ENCODE measurements at places on chromosomes 3 and 15.

GRCh38 chr3:115806501-115806900, 183.2 kb downstream of the GAP43 start:
- no peak for DNase-seq

DNA sequence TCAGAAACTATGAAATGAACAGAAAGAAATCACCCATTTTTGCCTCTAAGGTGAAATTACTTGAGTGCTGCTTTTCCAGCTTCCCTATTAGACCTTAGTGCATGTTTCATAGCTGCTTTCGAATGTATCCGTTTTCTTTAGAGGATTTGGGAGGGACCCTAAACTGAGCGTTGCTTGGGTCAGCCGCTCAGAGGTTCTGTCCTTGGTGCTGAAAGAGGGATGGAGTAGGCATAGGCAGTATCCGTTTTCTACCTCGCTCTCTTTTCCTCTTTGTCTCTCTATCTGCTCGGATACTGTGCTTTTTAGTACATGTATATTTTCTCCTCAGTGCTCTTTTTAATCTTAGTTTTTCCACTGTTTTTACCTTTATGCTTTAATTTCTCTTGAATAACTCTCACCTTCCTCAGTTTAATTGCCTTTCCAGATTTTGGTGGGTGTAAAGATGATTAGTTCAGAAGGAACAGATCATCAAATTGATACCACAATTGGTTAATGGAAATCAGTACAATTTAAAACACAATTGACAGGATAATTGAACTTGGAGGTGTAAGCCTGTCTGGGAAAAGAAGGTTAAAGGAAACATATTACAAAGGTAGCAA, at the start of gene DRD3:
Gene DRD3, minus strand, starts transcription at position 283 of the 599 bp plus-strand sequence. CDS start 7,060 bp downstream, outside the sequence.
- no peak for DNase-seq

GRCh38 chr15:25635191-25635590, 196.4 kb upstream of the UBE3A start:
- DNase-seq, result no peak

DNA sequence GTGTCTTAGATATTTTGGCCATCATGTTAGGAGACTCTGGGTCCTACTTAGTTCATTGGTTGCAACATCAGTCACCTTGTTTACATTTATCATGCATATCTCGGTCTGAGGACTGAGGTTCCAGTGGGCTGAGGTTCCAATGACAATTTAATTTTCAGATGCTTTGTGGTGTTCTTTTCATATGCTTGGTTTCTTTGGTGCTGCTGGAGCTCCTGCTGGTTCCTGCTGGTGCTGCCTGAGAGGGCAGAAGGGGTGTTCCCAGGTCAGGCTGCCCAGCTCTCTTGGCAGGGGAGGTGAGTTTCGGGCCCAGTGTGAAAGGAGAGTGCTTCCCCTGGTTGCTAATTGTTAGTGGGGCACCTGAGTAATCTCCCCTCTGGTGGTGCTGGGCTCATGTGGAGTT, 6.9 kb upstream of the KLHL40 start:
- no peak for DNase-seq

- DNase-seq, result no peak
Measured at GRCh38 chr3:70779296-70779695, 466.9 kb upstream of the MDFIC2 start.

- no peak for DNase-seq
Measured at GRCh38 chr3:175521406-175521805, 662.3 kb downstream of the NAALADL2 start.

DNA sequence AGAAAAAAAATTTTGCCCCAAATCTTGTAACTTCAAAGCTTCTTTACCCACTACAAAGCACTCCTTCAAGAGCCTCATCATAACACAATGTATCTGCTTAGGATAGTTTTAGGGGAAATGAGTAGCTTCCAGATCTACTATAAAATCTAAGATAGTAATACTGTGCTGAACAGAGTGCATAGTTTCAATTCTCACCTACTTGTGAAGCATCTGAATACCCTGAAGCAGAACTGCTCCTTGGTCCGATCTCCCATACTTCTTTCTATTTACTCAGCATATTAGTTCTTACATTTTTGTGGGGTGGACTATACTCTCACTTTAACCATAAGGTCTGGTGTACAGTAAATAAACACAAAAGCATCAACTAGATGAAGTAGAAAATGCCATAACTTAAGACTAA, 9.6 kb downstream of the TFRC start:
- no peak for DNase-seq

DNA sequence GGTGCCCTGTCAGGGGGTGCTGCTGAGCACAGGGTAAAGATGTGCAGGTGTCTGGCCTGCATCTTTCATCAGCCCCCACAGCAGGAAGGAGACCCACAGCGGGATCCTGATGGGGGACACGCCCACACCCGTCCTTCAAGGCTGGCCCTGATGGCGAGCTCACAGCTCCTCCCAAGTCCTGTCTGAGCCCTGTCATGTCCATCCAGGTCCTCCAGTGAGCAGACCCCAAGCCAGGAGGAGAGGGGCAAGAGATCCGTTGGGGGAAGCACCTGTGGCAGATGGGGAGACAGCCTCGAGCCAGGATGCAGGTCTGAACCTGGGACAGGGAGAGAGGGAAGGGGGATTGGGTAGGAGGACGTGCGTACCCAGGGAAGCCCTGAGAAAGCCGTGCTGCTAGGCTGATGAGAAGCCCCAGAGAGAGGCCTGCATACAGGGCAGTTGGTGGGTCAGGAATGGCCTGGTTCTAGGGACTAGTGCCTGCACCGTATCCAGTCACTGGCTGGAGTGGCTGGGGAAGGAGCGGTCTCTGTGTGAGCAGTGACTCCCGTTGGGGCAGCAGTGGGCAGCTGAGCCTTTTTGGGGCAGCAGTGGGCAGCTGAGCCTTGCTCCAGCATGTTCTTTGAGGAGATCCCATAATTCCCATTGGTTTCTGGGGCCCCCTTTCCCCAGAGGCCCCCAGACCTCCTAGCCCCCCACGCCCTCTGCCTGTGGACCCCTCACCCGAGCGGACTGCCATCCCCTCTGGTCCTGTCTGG, 133.3 kb upstream of the MEF2A start:
- no peak for DNase-seq

- no peak for DNase-seq
Measured at GRCh38 chr3:80338366-80338765, 570.6 kb upstream of the ROBO1 start.

GRCh38 chr3:9130345-9131305, 118.8 kb downstream of the SRGAP3 start:
- no peak for DNase-seq

DNA sequence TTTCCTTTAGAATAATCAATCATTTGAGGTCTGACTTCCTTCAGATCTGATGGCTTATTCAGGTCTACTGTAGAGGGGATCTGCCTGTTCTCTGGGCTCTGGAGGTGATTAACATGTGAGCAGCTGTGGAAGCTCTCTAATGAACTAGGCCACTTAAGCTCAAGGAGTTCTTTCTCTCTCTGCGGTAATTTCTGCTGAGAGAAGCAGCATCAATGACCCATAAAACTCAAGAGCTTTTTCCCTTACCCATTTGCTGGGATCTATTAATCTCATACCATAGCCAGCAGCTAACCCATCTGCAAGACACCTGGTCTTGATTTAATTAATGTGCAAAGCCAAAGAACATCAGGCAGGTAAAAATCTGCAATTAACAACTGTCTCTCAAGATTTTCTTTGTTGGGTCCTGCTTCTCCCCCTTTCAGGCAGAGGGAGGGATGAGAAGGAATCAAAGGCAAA, 73.2 kb upstream of the DLG1 start:
- no peak for DNase-seq

DNA sequence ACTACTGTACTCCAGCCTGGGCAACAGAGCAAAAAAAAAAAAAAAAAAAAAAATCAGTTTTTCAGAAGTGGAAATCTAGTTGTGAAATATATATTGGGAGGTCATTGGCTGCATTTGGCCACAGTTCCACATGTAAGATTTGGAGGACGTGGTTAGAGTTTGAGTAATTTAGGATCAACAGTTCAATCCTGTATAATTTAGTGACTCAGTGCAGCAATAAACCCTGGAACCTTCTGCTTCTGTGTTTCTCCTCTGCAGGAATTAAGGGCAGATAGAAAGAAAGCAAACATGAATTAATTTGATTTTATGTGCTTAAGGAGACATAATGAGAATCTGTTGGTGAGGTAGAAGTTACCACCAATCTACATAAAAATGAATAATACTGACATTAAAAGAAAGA, 347.0 kb downstream of the PTPRG start:
- no peak for DNase-seq

DNA sequence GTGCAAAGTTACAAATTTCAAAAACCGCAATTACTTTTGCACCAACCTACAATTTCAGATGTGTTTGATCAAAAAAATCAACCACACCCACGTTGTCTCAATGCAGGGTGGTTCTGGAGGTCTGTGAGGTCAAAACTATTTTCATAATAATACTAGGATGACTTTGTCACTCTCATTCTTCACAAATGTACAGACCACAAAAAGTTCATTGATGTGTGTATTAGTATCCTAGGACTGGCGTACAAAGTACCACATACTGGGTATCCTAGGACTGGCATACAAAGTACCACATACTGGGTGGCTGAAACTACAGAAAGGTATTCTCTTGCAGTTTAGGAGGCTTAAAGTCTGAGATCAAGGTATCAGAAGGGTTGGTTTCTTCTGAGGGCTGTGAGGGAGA, 13.0 kb downstream of the SUCLG2 start:
- no peak for DNase-seq

GRCh38 chr15:70097063-70097320, 725 bp downstream of the TLE3 start:
- DNase-seq, result no peak

DNA sequence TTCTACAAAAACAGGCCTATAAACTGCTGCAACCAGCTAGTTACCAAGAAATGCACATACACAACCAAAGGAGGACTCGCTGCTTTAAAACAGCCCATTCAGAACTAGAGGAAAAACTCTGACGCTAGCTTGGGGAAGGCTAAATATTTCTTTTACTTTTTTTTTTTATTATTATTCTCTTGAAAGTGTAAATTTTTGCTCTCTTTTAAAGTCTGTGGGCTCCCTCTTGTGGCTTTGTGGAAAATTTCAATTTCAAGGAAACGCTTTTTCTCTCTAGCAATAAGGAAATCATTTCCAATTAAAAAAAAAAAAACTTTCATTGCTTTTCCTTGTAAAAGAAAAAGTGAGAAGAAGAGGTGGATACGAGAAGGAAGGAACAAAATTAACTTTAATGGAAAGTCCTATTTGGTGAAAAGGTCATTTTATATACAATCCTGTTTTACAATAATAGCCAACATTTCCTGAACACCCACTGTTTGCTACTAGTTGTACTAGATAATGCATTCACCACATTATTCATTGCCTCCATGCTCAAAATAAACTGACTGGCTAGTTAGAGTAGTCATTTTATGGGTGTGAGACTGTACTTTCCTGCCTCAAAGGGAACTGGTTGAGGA, 51.2 kb upstream of the SAMMSON start:
- no peak for DNase-seq

DNA sequence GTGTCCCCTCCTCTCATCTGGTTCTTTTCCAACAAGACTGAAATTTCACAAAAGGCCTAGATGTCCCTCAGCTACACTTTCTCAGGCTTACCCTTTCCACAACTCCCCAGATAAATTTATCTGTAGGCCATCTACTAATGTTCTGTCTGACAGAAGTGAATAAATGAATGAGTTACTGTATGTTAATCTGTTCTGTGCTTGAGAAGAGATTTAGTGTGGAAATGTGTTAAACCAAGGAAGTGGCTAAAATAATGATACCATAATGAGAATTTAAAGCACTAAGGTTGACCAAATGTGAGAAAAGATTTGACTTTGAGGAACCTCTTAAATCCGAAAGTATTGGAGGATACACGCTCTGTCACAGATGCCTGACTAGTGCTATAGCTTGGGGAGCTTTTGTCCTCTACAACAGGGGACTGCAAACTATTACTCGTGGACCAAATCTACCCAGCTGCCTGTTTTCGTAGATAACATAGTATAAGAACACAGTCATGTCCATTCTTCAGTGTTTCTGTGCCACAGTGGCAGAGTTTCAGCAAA, 74.8 kb upstream of the P2RY1 start:
- no peak for DNase-seq

- DNase-seq, result no peak
Measured at GRCh38 chr3:42712344-42712648, 9.7 kb upstream of the HHATL start.

GRCh38 chr3:100104442-100104798, 9.9 kb downstream of the FILIP1L start:
- no peak for DNase-seq

DNA sequence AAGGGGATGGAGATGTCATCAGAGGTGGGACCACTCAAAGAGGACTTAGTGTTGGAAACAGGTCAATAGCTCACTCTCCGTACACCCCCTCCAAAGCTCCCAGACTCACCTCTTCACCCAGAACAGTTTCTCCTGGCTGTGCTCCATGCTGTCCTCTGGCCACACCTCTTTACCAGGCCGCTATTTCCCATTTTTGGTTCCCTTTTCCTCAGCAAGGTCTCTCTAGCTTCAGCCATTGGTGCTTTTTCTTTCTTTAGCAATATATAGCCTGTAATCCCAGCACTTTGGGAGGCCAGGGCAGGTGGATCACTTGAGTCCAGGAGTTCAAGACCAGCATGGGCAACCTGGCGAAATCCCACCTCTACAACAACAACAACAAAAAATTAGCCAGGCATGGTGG, 123.6 kb upstream of the SMAD3 start:
- no peak for DNase-seq

DNA sequence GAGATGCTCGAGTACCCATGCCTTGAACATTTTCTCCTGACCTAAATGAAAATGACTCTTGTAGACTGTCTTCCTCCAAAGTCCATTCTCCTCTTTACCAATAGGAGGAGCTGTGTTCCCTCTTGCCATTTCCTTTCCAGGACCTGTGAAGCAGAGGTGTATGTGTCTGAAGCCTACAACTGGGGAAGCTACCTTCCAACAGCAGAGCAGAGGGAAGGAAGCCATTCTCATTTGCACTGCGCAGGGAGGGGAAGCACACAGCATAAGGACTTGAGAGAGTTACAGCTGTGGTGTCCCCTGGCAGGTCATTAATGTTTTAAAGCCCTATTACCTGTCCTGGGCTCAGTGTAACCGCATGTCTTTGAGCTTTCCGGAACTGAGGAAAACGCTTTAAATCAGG, 38.7 kb downstream of the HSPBAP1 start:
- no peak for DNase-seq

- DNase-seq, result no peak
Measured at GRCh38 chr15:77697893-77698292, 65.2 kb upstream of the LINGO1 start.

GRCh38 chr15:35481992-35482391, 64.0 kb downstream of the DPH6 start:
- DNase-seq, result no peak

- no peak for DNase-seq
Measured at GRCh38 chr15:31476866-31477265, 150.2 kb downstream of the KLF13 start.

- DNase-seq, result no peak
Measured at GRCh38 chr3:182906036-182906435, 74.3 kb downstream of the DCUN1D1 start.

DNA sequence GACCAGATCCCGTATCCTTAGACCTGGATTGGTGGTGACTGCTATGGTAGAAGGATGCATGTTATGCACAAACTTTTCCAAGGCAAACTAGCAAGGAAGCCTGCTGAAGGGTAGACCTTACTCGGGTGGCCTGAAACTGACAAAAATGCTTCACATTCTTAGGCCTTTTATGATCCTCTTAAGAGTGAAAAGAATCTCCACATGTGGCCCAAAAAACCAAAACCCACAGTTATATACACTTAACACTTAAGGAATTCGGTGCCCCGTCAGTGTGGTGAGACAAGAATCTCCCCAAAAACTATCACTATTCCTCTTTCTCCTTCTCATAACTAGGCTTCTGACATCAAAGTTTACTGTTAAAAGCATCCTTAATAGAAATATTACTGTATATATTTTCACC, 130.1 kb upstream of the SOX2 start:
- DNase-seq, result no peak

- no peak for DNase-seq
Measured at GRCh38 chr3:177597311-177598096, 400.2 kb upstream of the TBL1XR1 start.
